ENCODE measurements at places on chromosomes 1 and 21.
A peak's percentile ranks its signal among the peaks of the same experiment; 100 is the strongest.

GRCh38 chr1:108512239-108513043 lies 47.5 kb upstream of the EEIG2 start:
- DNase-seq: peak; percentile 13

DNA sequence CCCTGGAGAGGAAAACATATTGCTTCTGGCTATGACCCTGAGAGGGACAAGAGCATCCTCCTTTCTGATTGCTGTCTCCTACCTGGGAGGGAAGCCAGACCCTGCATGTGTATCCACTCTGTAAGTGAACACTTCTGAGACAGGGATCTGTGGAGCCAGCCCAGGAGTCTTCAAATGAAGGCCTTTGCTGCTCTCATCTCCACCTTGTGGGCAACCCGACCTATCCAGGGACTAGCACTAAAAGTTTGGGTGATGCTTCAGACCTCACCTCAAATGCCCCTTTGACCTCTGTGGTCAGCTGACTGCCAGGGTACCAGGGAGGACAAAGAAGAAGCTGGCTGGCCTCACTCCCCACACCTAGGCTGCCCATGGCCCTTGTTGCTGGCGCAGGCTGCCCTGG lies 64.7 kb downstream of the KCND3 start:
- DNase-seq: no peak

GRCh38 chr1:198543670-198544260 lies 3.3 kb upstream of the ATP6V1G3 start:
- no peak for DNase-seq

DNA sequence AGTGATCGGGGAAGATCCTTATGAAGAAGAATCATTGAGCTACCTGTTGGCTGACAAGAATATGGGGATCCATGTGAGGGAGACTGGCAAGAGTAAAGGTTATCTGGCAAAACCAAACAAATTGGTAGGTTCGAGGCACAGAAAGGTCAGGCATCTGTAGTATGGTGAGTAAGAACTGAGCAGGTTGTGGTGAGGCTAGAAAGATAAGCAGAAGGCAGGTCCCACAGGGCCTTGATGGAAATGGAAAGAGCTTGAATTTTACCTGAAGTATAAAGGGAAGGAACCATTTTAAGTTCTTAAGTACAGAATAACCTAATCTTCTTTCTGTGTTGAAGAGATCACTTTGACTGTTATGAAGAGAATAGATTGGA lies 11.1 kb downstream of the PTPRC start:
- no peak for DNase-seq

GRCh38 chr1:202074985-202075384 lies 47.7 kb upstream of the GPR37L1 start:
- no peak for DNase-seq

DNA sequence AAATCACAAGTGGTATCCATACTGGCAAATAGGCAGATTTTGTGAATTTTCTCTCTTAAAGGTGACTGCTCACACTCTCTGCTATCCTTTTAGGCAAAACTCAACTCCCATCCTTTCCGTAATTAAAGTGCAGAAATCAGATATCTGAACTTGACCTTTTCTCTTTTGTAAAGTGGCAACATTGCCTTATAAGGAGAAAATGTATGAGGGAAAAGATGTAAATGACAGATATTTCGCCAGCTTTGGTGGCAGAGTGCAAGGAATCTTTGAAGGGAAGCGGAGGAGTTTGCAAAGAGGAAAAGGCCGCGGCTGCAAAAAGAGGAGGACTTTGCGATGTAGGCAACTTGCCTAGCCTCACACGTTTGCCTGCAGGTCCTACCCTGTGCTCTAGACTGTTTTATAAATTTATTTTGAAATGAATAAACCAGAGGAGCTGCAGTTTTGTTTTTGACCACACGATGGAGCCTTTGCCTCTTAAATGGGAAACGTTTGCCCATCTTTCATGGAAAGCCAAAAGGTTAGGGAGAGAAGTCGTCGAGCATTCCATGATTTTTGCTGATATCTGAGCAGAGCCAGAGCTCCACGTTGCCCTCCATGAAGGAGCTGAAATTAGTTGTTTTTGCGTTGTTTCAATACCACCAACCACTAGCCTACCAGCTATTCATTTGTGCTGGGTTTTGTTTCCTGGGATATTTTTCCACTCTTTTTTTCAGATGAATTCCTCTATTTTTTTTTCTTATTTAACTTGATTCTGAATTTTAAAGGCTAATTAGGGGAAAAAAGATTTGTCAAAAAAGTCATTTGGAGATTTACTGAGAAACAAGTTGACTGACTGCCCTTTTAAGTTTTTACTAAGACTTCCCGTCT lies 242.3 kb downstream of the LMX1A start:
- DNase-seq: no peak

DNA sequence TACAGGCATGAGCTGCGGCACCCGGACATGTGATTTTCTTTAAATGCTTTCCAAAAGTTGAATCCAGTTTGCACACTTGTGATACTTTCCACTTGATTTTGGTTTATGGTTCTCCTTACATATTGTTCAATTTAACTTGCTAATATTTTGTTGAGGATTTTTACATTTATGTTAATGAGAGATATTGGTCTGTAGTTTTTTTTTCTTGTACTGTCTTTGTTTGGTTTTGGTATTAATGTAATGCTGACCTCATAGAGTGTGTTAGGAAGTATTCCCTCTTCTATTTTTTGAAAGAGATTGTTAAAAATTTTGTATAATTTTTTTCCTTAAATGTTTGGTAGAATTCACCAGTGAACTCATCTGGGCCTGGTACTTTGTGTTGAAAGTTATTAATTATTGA lies 34.6 kb upstream of the LPGAT1 start:
- DNase-seq: no peak

DNA sequence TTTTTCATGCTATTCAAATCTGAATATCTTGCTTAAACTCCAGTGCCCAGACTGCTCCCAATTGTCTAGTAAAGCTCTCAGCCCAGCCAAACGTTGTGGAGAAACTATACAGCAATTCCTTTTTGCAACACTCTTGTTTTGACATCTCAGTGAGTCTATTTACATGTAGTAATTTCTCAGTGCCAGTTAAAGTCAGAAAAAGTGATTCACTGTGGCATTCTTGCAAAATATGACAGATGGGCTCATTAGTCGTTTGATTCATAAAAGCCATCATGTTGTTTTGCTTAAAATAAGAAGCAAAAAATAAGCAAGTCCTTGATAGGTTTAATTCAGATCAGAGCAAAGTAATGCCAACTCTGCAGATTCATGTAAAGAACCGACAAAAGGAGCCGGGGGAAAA lies 20.7 kb upstream of the TMPRSS15 start:
- no peak for DNase-seq

DNA sequence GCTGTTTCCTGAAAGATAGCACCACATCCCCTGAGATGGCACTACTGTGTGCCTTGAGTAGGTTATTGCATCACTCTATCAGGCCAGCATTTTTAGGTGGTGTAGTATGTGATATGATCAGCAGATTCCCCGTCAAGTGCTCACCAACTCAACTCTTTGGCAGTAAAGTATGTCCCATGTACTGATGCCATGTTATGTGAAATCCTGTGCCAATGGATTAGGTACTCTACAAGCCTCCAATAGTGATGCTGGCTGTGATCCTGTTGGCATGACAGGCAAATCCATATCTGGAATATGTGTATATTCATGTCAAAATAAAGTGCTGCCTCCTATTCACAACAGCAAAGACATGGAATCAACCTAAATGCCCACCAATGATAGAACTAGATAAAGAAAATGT lies 137.2 kb upstream of the CAMK1G start:
- no peak for DNase-seq

- DNase-seq: no peak
These were observed 7.2 kb downstream of the C1orf35 start for GRCh38 chr1:228095938-228096337.

- DNase-seq: no peak
These were observed 29.3 kb downstream of the KIRREL1 start for GRCh38 chr1:158022554-158023312.

GRCh38 chr1:76239470-76239918 lies 164.9 kb downstream of the ST6GALNAC3 start:
- DNase-seq: no peak

DNA sequence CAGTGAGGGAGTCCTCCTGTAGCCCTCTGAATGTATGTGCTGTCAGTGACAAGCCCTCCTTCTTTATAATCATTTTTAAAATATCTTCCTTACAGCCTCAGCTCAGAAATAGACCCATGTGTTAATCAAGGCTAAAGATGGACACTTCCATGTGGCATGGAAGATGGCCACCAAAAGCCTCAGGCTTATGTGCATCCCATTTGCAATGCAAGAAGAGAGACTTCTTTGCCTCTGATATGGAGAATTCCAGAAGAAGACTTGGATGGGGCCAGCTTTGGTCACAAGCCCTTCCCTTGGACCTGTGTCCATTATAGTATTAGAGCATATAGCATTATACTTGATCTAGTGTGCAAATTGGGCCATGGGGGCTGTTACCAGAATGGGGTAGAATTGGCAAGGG lies 18.5 kb downstream of the CCDC185 start:
- DNase-seq: no peak

DNA sequence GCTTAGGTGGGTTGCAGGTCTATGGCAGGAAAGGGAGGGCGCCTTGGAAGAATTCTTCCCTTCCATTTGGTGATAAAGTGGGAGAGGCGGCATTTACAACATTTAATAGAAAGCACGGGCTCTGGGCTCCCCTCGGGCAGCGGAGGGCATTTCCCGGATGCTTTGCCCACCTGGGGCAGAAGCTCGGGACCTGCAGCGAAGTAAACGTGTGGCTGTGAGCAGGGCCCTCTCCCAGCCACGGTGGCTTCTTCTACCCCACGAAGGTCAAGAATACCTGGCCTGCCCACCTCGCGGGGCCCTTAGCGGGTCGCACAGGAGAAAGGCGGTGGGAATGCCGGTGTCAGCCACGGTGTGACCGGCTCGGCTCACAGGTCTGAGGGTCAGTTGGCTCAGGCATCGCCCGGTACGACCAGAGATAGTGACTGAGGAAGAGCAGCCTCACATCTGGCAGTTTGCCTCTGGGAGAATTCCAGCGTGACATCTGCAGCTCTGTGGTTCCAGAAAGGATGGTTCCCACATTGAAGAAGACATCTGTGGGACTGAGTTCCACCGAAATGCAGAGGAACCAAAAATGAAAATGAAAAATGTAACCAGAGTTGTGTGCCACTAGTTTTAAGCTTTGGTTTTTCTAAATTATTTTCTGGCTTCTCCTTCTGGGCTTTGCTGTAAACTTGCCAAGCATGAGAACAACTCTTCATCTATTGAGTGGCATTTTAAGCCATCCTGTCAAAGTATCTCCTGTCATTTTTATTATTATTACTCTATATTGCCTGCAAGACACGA lies 720 bp upstream of the F3 start:
- no peak for DNase-seq

DNA sequence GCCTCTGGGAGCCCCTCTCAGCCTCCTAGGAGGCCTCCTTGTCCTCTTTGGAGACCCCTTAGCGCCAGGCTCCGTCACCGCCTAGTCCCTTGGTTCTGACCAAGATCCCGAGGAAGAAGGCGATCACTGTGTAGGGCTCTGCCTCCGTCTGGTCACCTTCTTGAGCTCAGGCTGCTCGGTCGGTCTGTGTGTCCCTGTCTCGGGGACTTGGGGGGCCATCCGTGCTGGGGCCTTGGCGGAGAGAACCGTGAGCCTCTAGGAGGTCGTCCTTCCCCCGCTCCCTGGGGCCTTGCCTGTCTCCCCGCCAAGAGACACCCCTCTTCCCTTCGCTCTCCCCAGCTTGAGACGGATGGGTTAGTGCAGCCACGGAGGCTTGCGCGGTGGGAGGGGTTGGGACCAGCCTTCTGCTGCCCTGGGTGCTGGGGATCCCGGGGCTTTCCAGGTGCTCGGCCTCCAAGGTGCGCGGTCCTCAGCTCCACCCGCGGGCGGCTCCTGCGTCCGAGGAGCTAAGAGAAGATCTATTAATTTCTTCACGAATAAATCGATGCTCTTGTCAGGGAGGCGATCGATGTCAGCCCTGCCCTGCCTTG lies 701 bp upstream of the INSRR start:
- DNase-seq: no peak

GRCh38 chr1:232835166-232835565 lies 29.9 kb downstream of the MAP10 start:
- DNase-seq: no peak

GRCh38 chr21:35770101-35770945 lies 290.0 kb downstream of the SETD4 start:
- no peak for DNase-seq

DNA sequence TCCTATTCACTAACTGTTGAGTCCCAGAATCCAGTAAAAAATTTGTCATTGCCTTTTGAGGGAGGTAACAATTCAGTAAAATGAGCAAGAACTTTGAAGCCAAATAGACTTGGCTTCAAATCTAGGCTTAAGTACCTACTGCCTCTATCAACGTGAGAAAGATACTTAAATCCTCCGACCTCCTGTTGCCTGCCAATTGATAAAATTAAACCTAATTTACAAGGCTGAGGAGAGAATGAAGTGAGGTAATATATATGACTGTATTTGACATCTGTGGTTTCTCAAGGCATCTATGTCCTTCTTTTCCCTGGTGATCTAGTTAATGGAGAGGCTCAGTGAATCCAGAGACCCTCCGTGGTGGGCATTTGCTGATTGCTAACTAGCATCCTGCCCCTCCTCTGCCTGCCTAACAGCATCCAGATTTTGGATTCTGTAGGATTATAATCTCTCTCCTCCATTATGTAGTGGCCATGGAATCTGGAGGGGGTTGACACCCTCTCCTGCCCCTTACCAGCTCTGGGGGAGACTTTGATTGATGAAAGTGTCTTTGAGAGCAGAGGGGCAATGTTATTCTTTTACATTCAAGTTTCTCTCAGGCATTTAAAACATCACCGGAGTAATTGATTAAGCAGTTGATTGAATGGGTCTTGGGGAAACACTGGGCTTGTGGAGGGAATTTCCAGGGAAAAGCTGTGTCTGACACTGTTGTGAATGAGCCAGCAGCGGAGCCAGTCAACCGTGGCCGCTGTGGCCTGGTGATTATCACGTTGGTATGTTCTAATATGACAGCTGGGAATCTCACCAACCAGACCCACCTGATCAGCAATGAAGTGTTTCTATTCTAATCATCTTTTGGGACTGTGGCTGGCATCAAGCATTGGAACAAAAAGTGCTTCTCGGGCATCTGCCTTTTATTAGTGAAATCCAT lies 140.7 kb upstream of the FAM78B start:
- no peak for DNase-seq

GRCh38 chr21:42562816-42563215 lies 49.2 kb downstream of the SLC37A1 start:
- no peak for DNase-seq
